ENCODE measurements at places on chromosomes 5 and 9. TPM values are rescaled to one million over a fixed set of nuclear protein-coding genes. Genes with fewer than 3 reads are reported as not detected.

- peak; percentile 3 for DNase-seq
Observed at GRCh38 chr5:92513067-92513466, 1068.0 kb downstream of the NR2F1-AS1 start.

GRCh38 chr5:29208024-29208423 lies 1985.5 kb upstream of the CDH6 start:
- no peak for DNase-seq

The FOXD4L3 gene
- not detected for total RNA-seq

- no peak for DNase-seq
Observed at GRCh38 chr9:98940276-98940675, 3.4 kb upstream of the COL15A1 start.

DNA sequence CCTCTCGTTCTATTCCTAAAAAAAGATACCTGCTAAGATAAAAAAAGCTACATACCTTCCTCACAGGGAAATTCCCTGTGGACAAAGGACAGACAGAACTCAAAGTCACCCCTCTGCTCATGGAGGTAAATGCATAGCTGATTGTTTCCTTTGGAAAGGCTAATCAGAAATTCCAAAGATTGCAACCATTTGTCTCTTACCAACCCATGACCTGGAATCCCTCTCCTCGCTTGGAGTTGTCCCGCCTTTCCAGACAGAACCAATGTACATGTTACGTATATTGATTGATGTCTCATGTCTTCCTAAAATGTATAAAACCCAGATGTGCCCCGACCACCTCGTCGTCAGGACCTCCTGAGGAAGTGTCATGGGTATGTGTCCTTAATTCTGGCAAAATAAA lies 49.2 kb upstream of the LIFR start:
- no peak for DNase-seq

GRCh38 chr5:18067615-18068014 lies 433.4 kb downstream of the TAF11L14 start:
- DNase-seq = no peak

GRCh38 chr9:86126998-86127972 lies 27.9 kb upstream of the GOLM1 start:
- peak; percentile 97 for DNase-seq

- DNase-seq = no peak
Observed at GRCh38 chr5:76125346-76125745, 42.2 kb downstream of the SV2C start.

The C5orf58 gene
- total RNA-seq = not detected

GRCh38 chr5:132389051-132389331 lies 19.5 kb downstream of the SLC22A5 start:
- peak; percentile 27 for DNase-seq

The CRB2 gene
- 0.11 TPM for total RNA-seq
